ENCODE measurements at places on chromosomes 2 and 18.

- no peak for DNase-seq
Observed at GRCh38 chr2:170047331-170048065, 130.4 kb upstream of the MYO3B start.

GRCh38 chr2:227808936-227809335 is 4.7 kb upstream of the CCL20 start:
- no peak for DNase-seq

DNA sequence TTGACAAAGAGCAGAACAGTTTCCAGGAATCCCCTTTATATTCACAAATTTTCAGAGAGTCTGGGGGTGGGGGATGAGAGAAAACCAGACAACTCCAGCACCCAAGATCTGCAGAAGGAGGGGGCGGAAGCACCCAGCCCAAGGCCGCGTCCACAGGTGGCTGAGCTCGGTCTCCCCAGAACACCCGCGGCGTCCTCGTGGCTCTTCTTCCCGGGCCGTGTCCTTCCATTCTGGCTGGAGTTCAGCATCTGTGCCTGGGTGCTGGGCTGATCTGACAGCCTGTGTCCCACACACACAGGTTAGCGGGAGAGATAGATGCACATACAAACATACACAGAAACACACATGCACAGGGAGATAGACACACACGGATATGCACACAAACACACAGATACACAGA is 455.8 kb upstream of the SALL3 start:
- DNase-seq: no peak

- peak; percentile 76 for DNase-seq
Observed at GRCh38 chr2:178914259-178914849, 107.1 kb upstream of the TTN start.

- no peak for DNase-seq
Observed at GRCh38 chr2:203463266-203463678, 71.8 kb downstream of the RAPH1 start.

GRCh38 chr2:186841940-186842339 is 7.0 kb downstream of the ZSWIM2 start:
- DNase-seq: peak; percentile 62

DNA sequence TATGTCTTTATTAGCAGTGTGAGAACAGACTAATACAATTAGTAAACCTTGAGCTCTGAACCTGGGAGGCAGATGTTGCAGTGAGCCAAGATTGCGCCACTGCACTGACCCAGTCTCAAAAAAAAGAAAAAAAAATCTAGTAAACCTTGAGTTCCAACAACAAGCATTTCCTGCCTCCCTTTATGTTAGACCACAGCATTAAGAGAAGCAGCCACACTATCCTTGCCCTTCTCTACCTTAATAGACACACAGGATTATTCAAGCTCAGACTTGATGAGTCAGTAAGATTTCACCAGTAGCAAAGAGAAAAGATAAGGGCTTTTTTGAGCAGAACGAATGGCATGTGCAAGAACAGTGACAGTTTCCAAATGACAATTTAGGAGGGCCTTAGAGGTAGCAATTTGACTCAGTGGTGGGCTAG is 18.0 kb upstream of the GLS start:
- DNase-seq: peak; percentile 72

GRCh38 chr2:64990876-64991275 is 1.7 kb downstream of the SLC1A4 start:
- DNase-seq: no peak

- no peak for DNase-seq
Observed at GRCh38 chr18:35096677-35097011, 55.4 kb downstream of the MAPRE2 start.

- no peak for DNase-seq
Observed at GRCh38 chr2:217469203-217469810, 533.5 kb downstream of the TNS1 start.

GRCh38 chr2:212929116-212929515 is 222.3 kb downstream of the IKZF2 start:
- DNase-seq: no peak

DNA sequence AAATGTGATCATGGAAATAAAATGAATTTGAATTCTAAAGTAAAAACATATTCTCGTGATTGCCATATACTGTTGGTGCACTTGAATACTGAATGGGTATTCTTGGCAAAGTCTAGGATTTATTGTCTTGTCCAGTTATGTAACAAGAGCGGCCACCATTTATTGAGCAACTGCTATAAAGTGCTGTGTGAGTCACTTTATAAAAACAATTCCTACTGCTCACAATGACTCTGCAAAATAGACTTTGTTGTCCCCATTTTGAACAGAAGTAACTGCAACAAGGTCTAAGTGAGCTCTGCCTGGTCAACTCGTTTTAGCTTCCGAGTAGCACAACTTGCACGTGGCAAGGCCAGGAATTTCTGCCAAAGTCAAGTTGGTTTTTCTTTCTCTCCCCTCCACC is 995.6 kb upstream of the FANCL start:
- DNase-seq: no peak

- DNase-seq: no peak
Observed at GRCh38 chr2:233489143-233489542, 77.4 kb downstream of the USP40 start.

GRCh38 chr2:66101206-66101605 is 333.7 kb upstream of the MEIS1 start:
- no peak for DNase-seq

GRCh38 chr2:172673056-172673683 is 62.5 kb upstream of the RAPGEF4 start:
- peak; percentile 56 for DNase-seq

DNA sequence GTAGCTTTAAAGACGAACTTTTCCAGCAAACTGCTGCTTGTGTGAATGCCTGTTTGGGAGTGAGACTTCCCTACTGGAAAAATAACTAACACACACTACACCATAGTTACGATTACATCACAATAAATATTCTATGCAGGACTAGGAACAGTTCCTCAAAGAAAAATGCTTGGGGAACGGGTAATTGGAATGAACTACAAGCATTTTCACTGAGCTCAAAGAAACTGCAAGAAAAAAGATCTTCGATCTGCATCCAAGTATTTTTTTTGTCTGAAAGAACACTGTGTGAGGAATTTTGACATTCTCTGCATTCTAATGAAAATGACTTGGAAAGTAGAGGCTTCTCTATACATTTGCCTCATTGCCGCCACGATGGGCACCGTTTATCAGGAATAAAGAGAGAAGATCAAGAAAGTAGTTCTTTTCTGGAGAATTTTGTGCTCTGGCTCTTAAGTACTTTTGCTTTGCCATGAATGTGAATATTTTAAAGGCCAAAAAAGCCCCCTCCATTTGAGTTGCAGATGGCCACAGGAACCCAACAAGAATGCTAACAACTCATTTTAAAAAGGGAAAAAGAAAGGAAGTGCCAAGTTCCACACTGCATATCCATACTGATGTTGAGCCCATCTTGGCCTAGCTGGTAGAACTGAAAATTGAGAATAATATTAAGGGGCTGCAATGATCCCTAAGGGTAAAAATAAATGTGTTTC is 13.6 kb downstream of the LYPD1 start:
- peak; percentile 16 for DNase-seq

GRCh38 chr2:24874035-24874434 is 46.0 kb downstream of the ADCY3 start:
- DNase-seq: no peak

GRCh38 chr2:203035879-203036470 is 21.3 kb downstream of the NBEAL1 start:
- no peak for DNase-seq

- DNase-seq: peak; percentile 84
Observed at GRCh38 chr2:188079196-188079595, 212.5 kb upstream of the GULP1 start.

DNA sequence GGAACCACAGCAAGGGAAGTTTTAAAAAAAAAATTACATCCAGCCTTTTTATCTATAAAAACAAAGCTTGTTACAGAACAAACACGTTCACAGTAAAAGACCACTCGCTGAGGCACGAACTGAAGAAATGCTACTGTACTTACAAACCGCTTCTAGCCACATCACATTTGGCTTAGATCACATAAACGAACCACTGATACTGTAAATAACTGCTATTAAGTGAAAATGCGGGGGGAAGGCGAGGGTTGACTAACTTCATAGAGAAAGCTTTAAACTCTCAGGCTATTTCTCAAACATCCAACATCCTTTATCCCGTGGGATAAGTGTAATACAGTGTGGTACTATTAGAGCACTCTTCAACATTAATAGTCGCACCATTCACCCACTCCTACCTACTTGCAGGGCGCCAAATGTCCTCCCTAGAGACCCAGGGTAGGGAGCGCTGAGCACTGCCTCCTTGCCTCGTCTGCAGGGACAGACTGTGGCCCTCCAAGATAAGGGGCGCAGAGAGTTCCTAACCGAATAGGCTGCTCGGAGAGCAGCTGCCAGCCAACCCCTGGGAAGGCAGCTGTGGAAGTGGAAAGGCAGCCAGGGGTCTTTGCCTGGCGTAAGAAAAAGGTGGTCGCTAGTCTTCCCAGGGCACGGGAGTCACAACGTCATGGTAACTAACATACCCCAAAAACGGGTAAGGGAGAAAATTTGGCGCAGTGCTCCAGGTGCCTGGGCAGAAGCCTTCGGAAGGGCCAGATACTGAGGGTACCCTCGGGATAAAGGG is 854 bp downstream of the GPR155 start:
- peak; percentile 29 for DNase-seq

GRCh38 chr2:120423167-120423943 is 77.4 kb downstream of the INHBB start:
- no peak for DNase-seq

DNA sequence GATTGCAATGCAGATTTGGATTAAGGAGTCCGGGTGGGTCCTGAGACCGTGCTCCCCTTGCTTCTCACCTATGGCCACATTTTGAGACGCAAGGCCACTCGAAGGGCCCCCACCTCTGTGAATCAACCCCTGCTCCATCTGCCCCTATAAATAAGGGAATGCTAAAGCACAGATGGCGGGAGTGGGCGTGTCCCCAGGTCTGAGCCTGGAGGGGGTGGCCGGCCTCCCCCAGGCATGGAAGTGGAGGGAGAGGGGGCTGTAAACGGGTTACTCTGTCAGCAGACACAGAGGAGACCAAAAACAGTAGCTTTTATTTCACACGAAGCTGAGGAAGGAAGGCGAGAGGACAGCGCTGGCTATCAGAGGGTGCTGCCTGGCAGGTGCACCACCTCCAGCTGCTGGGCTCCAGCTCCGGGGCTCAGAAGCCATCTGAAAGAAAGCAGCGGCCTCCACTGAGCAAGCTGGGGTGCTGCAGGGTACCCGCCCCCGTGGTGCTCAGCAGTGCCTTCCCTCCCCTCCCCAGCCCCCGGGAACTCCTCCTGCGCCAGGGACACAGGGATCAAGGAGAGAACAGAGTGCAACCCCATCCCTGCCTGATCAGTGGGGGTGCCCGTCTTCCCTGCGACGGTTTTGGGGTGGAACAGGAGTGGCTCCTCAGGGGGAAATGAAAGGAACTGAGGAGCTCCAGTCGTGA is 56.7 kb upstream of the RAB6C start:
- no peak for DNase-seq

DNA sequence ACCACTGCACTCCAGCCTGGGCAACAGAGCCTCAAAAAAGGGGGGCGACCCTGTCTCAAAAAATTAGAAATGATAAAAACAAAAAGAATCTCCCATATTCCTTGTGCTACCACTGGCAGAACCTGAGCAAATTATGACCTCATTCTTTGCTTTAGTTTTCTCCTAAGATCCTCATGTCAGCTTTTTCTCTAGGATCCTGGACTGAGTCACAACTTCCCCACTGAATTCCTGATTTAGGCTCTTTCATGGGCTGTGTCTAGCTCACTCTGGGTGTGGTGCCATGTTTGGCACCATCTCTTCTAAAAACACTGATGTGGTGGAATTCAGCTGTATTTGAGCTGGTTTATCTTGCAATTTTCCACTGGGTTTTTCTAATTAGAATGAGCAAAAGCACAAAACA is 37.1 kb downstream of the EXOC6B start:
- DNase-seq: peak; percentile 62

DNA sequence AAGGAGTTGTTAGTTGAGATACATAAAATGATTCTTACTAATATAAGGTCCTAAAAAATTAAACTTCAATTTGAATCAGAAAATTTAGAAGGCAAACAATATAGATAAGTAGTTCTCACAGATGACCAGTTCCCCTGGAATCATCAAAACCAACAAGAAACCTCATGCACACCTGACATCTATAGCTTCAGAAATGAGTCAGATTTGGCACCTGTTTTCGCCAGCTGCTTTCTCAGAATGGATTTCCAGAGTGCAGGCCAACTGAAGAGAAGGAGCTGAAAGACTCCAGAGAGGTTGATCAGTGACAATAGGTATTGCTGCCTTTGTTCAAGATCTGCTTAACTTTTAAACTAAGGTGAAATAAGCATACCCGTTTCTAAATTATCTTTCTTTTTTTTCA is 192.4 kb downstream of the RDH14 start:
- DNase-seq: no peak

DNA sequence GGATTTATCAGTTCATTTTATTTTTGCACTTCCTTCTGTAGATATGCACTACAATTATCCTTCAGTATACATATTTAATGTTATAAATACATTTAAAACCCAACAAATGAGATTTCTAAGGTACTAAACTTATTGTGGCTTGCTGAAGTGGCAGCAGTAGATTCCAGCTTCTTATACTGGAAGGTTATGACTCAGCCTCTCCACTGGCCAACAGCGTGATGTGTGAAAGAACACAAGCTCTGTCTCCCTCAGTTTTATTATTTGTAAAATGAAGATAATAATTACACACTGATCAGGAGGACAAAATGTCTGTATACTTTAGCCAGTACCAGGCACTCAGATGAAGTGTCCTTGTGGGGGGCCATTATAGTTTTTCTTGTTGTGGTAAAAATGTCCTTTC is 1147.1 kb downstream of the CNTNAP5 start:
- DNase-seq: no peak

DNA sequence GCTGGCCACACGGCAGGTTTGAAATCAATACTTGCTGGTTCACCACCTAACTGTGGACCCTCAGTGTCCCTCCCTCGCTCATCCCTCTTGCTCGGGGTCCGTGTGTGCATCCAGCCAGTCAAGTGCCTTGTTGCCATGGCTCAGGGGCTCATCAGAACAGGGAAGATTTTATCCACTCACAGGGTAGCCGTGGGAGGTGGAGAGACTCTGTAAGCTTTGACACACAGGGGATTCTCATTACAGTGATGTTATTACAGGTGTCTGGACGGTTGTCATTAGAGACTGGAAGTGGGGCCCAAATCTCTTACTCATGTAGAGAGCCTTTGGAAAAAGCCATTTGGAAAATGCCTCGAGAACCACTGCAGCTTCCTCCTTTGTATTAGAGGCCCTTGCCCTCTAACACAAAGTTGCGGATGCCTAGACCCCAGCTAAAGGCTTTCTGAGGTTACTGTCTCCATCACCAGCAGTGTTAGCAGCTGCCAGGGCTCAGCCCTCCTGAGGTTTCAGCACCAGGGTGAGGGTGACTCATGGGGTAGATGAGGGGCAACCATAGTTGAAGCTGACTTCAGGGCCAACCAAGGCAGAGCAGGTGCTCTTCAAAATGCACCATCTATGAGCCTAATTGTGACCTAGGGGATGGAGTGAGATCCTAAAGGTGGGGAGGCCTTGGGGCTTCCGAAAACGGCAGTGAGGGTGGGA is 195.6 kb downstream of the CLIP4 start:
- no peak for DNase-seq

DNA sequence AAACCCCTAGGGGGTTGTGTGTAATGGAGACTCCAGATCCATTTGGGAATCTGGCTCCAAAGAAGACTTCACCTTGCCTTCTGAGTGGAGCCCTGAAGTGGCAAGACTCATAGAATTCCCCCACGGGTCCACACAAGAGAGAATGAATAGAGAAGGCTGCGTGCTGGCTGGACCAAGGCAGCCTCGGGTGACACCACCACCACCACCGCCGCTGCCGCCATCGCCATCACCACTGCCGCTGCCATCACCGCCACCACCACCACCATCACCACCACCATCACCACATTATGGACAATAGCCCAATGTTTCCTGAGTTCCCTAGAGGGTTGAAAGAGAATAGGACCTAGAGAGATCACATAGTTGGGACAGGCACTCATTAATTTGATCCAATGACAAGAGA is 58.0 kb upstream of the ROCK2 start:
- DNase-seq: no peak

All from HFFc6 (cell line).